ENCODE measurements at places on chromosomes 12 and 14. TPM values are rescaled to one million over a fixed set of nuclear protein-coding genes. Genes with fewer than 3 reads are reported as not detected.

The ENO2 gene
- polyA plus RNA-seq, result 3.0 TPM

The PRB2 gene
- not detected for polyA plus RNA-seq

The AQP2 gene
- not detected for polyA plus RNA-seq

The APOF gene
- 0.19 TPM for polyA plus RNA-seq

The OR4N5 gene
- polyA plus RNA-seq, result not detected

DNA sequence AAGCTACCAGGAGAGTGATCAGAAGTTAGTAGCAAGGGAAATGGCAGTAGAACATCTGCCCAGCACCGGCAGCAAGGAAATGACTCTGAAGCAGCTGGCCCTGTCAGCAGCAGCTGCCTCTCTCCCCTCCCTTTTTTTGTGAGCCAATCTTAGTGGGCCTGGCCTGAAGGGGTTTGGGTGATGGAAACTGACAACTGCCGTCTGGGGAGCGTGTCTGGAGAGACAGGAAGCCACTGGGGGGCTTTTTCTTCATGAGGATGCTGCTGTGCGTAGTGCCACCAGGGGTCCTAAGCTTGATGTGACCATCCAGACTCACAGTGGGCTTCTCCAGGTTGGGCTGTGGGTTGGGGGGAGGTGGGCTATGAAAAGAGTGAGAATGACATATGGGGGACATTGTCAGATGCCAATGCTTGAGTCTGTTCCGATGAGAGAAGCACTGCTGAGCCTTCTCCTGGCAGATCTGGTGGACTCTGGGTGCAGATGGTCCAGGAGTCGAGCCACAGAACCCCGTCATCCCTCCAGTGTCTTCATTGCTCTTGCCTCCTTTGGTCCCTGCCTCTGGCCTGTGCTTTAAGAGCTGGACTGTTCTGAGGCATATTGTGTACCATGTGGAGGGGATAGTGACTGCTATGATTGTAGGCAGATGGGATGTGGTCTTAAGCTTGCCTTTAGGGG lies 87.6 kb upstream of the HIF1A start:
- DNase-seq, result no peak

DNA sequence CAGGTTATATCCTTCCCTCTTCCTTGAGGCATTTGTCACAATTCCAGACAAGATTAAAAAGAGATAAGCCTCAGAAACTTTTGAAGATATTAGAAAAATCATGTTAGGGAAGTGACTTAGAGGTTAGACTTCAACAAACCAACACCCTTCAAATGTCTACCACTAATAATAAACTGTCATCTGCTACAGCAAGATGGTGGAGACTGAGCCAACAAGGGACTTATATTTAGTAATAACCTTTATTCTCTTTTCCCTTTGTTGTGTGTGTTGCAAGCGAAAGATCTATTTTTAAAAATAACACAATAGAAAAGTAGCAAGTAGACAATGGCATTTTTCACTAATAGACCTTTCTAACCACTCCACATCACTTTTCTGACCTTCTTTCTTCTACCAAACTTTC lies 28.6 kb downstream of the PRICKLE1 start:
- DNase-seq, result no peak

GRCh38 chr14:45198551-45198950 lies 54.5 kb downstream of the MIS18BP1 start:
- DNase-seq, result no peak

DNA sequence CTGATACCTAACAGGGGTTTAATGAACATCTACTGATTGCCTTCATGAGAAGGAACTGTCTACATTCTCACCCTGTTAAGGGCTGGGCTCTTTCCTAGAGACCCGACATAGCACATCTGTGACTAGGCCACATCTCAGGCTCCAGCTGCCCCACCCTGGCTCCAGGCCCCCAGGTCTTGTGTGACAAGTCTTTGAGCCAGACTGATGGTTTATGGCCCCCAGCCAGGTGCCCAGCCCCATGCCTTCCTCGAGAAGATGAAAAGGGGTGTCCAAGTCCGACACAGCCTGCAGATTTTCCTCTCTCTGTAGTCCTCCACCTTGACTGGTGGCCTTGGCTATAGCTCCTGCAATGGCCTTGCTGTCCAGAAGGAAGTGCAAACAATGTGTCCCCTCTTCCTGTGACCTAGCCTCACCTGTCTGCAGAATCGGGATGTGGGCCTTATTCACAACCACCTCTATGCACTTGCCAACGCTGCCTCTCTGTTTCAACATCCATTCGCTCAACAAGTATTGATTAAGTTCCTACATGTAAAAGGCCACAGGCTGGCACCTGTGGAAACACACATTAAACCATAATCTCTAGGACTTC lies 4.2 kb downstream of the ACTN1 start:
- no peak for DNase-seq

DNA sequence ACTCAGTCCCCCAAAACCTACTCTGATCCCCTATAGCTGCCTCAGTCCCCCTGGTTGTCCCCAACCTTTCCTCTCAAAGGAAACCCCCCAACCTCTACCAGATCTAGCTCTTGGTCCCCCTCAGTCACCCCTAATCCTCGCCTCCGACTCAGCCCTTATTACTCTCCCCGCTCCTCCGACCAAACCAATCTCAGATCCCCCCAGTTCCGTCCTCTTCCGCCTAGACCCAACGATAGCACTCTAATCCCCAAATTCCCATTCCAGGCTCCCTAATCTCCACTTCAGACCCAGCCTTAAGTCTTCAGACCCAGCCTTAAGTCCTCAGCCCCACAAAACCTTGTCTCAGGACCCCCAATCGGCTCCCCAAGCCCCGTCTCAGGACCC lies 612 bp downstream of the VPS37B start:
- no peak for DNase-seq

GRCh38 chr14:23009939-23010726 lies at the start of gene C14orf93:
C14orf93 (minus strand) TSS chr14:23010143; CDS start chr14:22999023, 11,120 bp downstream.
- peak; percentile 79 for DNase-seq

GRCh38 chr12:109710747-109711595 lies 2.7 kb upstream of the FAM222A start:
- DNase-seq, result no peak

DNA sequence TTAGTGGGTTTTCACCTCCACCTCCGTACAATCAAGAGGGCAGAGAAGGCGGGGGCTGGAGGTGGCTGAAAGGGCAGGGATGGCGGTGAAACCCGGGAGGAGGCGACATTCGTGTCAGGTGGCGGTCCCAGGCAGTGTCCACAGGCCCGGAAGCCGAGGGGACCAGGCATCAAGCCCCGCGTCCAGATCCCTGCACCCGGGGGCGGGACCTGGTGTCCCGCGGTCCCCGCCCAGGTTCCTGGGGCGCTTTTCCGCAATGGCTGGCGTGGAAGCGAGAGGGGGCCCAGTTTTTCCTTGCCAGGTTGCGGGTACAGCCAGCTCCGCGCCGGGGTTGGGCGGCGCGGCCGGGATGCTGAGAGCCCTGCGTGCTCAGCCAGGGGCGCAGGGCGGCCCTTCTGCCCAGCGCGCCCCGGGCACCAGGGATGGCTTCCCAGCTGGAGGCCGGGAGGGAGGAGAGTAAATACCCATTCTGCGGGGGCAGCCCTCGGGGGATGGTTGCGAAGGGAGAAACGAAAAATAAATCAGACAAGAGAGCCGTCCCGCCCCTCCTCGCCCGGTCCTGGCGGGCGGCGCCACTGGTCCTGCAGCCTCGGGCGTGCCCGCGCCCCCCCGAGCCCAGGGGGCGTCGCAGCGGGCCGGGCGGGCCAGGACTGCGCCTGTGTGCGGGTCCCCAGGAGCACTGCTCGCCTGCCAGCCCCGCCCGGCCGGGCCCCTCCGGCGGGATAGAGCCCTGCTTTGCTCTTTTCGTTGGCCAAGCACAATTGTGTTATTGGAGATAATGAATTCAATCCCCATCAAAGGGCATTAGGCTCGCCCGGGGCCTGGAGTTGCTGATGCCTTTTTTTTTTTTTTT lies 11.5 kb downstream of the FOXA1 start:
- peak; percentile 51 for DNase-seq

DNA sequence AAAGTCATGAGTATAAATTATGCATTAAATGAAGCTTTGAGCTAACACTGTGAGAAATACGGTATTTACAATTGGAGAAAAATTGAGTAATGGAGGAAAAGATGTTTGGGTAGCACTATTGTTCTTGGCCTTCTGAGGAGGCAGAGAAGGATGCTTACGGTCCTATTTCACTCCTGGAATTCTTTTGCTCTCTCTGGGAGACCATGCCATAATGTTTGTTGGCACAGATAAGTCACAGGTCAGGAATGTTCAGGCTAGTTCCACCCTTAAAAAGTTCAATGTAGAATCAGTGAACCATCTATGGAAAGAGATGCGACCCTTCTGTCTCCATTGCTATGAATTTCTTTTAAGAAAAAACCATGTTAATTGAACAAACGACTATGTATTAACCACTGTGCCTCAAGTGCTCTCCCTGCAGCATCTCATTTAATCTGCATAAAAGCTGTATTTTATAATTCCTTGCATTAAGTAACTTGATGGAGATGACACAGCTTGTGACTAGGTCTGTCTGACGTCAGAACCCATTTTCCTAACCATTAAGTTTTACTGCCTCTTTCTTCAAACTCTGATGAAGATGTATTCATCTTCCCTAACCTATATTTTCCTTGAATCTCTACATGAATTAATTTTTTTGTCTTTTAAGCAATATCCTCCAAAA lies 9.5 kb downstream of the BATF start:
- DNase-seq, result no peak

DNA sequence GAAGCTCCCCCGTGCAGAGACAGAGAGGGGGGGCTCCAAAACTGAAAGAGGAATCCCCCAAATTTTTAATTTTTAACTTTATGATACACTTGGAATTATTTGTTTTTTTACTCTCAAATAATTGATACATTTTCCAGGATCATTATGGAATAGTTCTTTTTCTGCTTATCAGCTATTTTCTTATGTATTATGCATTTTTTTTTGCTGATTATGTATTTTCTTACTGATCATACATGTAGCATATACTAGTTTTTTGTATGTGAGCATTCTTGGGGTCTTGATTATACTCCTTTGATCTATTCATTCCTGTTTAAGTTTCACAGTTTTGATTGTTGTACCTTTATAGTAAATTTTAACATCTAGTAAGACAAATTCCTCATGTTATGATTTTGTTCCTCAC lies 55.5 kb upstream of the LDHB start:
- no peak for DNase-seq

Data from small intestine (tissue), 16 donors.